Sigmoid colon (tissue), 7 donors: ENCODE measurements at places on chromosomes 11 and 22.

DNA sequence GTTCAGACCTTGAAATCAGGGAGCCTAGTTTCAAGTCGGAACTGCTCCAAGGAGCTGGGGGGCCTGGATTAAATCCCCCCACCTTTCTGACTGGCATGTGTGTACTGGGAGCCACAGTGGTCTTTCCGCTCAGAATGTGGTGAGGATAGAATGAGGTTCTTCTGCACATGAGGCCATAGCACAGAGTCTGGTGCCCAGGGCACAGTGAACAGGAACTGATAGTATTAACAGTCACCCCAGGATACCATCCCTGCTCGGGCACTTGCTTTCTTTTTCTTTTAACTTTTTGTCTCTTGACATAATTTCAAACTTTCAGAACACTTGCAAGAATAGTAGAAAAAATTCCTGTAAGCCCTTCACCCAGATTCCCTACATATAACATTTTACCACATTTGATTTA is 28.8 kb downstream of the LMO1 start:
- no peak for DNase-seq
- H3K27ac ChIP-seq, result no peak overlapping the region
- H3K4me1 ChIP-seq, result no peaks in the 10 kb centered on the region
- no peak overlapping the region for H3K4me3 ChIP-seq
- peaks cover 5% of the 10 kb centered on the region for H3K27me3 ChIP-seq
- H3K36me3 ChIP-seq, result no peaks in the 10 kb centered on the region

DNA sequence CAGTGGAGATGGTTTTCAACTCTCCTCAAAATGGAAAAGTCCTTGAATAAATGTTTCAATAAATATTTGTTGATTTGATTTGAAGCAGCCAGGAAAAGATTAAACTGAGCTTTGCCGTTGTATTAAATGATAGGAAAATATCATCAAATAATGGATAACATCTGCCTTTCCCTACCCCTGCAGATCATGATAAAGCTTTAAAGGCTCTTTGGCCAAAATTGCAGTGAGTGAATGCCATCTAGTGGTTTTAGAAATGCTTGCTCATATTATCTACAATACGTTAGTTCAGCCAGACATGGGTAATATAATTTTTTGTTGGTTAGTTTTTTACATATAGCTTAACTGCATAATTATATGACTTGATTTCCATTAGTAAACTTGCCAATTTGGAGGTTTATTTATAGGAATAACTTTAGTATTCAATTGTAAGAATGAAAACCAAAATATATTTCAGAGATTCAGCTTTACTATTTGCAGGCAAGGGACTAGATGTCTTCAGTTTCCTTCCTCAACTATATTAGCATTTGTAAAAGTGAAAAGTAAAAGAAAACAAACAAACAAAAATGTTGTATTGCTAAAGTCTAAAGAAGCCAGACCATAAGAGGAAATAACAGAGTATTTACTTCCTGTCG is 159.2 kb downstream of the MSANTD4 start:
- H3K4me1 ChIP-seq, result no peaks in the 10 kb centered on the region
- no peak for DNase-seq
- no peak overlapping the region for H3K27ac ChIP-seq
- H3K4me3 ChIP-seq, result no peak overlapping the region

GRCh38 chr11:122917311-122917710 is 34.8 kb downstream of the JHY start:
- no peak overlapping the region for H3K27ac ChIP-seq
- H3K27me3 ChIP-seq, result no peaks in the 10 kb centered on the region
- no peaks in the 10 kb centered on the region for H3K4me1 ChIP-seq

DNA sequence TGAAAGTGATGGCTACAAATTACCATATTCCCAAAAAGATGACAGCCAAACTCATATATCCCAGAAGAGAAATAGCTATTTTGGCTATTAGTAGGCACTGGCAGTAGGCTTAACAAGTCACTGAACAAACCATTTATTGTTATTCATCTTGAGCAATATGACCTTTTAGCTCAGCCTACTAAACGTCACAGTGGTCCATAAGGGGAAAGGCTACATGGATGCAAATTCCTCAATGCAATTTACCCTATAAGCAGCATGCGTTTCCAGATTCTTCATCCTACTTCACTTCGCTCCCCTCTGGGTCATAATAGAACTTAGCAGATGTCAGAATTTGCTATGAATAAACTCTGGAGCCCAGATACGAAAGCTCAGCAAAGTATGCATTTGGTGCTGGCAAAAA is 114.0 kb downstream of the SIK3 start:
- DNase-seq, result no peak
- H3K27me3 ChIP-seq, result no peaks in the 10 kb centered on the region

GRCh38 chr22:41237707-41238569 is 2.8 kb downstream of the CHADL start:
- H3K4me1 ChIP-seq, result no peaks in the 10 kb centered on the region
- peak overlapping the region; percentile 61 for H3K4me3 ChIP-seq
- H3K36me3 ChIP-seq, result no peaks in the 10 kb centered on the region
